CD8-positive, alpha-beta memory T cell (primary cell): ENCODE measurements at places on chromosomes 12 and 14.
A peak's percentile ranks its signal among the peaks of the same experiment; 100 is the strongest.

- DNase-seq: no peak
Observed at GRCh38 chr12:50533971-50534370, 29.2 kb downstream of the DIP2B start.

GRCh38 chr12:130157998-130158753 is 4.1 kb upstream of the FZD10 start:
- DNase-seq: no peak

DNA sequence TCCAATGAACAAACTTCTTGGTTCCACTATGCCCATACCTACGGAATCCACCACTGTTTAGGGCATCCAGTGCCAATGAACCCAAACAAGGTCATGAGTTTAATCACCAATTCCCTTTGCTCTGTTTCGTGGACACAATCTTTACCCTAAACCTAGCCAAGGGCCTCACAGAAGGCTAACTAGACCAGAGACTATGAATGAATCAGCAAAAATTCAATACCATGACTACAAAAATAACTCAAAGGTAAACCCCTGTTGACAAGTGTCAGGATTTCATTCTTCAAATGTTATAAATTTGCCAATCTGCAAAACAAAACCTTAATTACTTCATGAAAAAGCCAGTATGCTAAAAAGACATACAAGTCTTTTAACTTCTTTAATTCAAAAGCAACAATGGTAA is 96.7 kb downstream of the CEP128 start:
- DNase-seq: no peak

- no peak for DNase-seq
Observed at GRCh38 chr14:31138301-31138700, 69.3 kb downstream of the HECTD1 start.

DNA sequence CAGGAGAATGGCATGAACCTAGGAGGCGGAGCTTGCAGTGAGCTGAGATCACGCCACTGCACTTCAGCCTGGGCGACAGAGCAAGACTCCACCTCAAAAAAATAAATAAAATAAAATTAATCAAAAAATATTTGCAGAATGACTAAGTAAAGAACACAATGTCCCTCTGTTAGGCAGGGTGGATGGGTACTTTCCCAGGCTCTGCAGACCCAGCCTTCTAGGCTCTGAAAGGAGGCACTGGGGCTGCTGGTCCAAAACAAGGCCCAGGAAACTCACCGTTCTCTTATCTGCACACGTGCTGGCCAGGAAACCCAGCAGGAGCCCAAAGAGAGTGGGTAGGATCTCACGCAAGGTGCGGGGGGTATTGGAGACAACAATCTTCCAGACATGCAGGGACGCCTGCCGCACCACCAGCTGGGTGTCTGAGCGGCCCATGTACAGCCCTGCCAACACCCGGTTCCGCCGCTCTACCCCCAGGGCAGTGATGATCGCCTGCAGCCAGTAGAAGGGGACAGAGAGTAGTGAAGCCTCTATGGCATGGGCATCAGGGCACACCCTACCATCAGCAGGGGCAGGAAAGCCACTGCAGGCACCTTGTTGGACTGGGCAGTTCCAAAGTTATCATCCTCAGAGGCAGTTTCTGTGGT is 25.8 kb upstream of the RAB35 start:
- no peak for DNase-seq

GRCh38 chr14:98951031-98951430 is 321.0 kb downstream of the BCL11B start:
- DNase-seq: no peak

- DNase-seq: no peak
Observed at GRCh38 chr12:9134981-9135628, 19.4 kb upstream of the A2M start.

DNA sequence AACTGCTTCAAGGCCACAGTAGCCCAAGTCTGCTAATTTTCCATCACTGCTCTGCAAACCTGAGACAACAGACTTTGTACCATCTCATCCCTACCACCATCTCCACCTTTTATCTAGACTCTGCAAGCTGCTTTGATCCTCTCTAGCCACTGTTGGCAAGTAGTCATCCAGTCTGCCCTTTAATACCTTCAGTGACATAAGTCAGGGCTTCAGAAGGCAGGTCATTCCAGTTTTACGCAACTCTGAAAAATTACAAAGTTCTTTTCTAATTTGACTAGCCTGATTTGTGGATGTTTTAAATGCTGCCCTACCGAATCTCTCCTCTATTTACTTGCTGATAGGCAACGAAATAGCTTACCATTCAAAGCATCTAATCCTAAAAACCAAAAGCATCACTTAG is 2.8 kb downstream of the FERMT2 start:
- DNase-seq: no peak

- DNase-seq: no peak
Observed at GRCh38 chr12:18332173-18332572, 70.9 kb downstream of the PIK3C2G start.

DNA sequence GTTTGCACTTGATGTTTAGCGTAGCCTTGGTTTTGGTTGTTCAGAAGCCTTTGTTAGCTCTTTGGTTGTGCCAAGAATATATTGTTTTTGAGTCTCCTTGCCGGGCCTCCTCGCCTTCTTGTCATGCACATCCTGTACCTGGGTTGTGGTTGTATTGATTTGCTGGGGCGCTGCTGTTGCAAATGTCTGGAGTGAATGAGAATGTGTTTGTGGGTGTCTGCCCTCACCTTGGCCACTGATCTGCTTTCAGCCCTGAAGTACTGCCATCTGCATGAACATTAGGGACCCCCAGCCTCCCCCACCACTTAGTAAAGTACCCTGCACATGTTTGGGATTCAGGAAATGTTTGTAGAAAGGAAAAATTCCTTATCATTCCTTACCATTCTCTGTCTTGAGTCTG is 16.5 kb downstream of the PRKCH start:
- peak; percentile 91 for DNase-seq

DNA sequence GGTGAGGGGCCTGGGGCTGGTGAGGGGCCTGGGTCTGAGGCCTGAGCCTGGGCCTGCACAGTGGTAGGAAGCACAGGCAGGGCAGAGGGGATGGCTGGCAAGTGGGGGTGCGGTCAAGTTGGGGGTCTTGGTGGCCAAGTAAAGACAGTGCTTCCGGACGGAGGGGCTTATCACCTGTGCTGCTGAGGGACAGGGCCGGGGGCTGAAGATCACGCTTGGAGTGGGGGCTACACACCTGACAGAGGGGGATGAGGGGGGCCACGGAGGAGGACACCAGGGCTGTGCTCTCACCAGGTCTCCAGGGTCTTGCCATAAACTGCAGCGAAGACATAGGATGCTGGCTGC is 12.2 kb downstream of the TEDC1 start:
- no peak for DNase-seq

DNA sequence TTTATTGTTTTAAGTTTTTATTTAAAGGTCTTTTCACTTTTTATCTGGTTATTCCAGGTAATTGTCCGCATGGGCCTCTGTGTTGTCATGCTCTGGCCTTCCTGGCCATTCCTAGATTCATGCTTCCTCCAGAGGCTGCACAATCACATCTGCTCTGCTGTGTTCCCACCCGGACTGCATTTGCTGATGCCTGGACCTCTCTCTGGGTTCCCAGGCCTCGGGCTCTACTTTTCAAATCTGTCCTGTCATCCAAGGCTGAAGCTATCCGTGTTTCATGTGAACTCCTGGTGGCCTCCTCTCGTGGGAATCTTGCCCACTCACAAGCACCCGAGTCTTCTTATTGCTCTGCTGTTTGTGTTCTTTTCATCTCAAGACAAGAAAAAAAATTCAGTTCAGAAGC is 16.1 kb upstream of the VDR start:
- DNase-seq: no peak

DNA sequence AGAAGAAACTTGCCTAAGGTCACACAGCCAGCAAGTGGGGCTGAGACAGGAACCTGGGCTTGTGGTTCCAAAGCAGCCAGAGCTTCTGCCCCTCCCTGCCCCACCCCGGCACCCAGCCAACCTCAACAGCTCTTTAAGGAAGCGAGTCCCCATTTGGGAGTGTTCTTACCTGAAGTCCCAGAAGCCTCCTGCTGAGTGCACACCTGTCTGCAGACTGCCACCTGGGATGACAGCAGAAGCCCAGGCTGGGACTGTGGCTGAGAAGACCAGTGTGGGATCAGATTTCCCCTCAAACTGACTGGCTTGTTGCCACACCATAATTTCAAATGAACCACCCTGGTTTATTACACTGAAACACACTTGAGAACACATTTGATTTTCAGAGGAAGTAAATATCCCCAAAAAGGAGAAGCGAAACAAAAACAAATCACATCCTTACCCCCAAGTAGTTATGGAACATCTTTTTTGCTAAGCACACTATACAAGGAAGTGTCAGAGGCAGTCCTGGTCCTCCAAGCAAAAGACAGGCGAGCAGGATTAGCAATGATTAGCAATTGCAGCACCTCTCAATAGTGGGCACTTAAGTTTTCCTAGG is 6.3 kb upstream of the RIN3 start:
- no peak for DNase-seq

DNA sequence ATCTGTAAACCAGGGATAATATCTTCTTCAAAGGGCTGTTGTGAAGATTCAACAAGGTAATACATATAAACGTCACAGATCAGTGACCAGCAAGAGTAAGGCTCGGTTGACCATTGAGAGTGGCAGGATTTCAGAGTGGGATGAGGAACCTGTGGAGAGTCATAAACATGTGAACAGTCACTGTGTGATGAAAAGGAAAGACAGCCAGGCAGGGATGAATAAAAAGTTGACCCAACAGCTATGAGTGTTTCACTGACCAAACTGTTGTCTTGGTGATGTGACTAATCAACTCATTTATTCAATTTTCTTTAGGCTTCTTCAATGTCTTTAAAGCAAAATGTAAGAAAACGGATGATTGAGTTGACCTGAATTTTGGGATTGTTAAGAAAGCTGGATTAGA is 8.6 kb upstream of the FRMD6 start:
- no peak for DNase-seq

- DNase-seq: no peak
Observed at GRCh38 chr12:39804479-39804878, 184.9 kb upstream of the ABCD2 start.

GRCh38 chr12:110669193-110669502 is 19.8 kb downstream of the HVCN1 start:
- no peak for DNase-seq
